GF-D8 (cell line): ENCODE measurements at places on chromosomes 3 and 15.

GRCh38 chr3:149368201-149368673 is 9.2 kb downstream of the TM4SF1 start:
- DNase-seq = no peak

- no peak for DNase-seq
Observed at GRCh38 chr3:30538791-30539190, 67.6 kb upstream of the TGFBR2 start.

- DNase-seq = no peak
Observed at GRCh38 chr15:100198442-100198841, 143.3 kb downstream of the ADAMTS17 start.

- peak; percentile 91 for DNase-seq
Observed at GRCh38 chr3:14410503-14411165, 8.2 kb downstream of the SLC6A6 start.

GRCh38 chr15:62644889-62645742 is 397.4 kb upstream of the TPM1 start:
- no peak for DNase-seq

DNA sequence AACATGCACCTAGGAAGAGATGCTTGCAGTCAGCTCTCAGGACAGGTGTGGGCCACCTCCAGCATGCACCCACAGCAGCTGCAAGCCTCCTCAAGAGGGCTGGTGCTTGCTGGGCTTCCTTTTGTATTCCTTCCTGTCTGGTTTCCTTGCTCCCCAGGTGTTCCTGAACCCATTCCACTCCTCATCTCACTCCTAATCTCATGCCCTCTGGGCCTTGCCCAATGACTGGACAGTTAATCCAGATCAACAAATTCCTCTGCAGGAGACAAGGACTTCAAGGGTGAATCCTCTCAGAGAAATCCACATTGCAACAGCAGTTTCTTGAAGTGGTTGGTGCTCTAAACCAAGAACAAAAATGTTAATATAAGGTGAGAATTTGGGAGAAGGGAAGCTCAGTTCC is 30.7 kb downstream of the RASGRP1 start:
- DNase-seq = no peak

- DNase-seq = no peak
Observed at GRCh38 chr15:36658312-36658711, 78.9 kb downstream of the CDIN1 start.

GRCh38 chr3:63877737-63878393 is 14.2 kb downstream of the ATXN7 start:
- no peak for DNase-seq

DNA sequence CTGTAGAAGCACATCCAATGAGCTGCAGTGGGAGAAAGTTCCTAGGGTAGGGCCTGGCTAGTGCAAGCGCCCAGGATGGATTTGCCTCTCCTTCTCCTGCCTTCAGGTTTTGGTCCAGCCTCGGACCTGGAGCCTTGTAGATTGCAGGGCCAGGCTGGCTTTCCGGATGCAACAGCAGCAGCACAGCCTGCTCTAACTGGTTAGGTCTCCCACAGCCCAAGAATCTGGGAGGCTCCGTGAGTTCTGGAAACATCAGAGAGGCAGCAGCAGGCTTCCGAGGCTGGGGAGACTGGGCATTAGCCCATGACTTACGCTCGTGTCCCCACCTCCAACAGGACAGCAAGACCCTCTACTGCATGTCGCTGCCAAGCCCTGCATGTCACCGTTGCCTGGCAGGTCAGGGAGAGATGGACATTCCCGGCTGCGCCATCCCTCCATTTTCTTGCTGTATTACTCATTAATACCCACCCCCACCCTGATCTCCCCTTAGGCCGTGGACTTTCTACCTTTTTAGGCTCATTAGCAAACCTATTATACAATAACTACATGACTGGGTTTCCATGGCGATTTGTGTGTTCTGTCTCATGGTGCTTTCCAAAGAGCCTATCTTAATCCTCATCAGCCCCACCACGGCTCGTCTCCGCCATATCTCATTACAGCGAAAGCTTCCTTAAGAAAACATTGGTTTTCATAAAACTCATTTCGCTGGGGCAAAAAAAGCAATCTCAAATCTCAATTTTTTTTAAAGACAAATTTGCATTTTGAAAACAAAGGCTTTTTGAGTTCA is 40.9 kb upstream of the RGMA start:
- no peak for DNase-seq

DNA sequence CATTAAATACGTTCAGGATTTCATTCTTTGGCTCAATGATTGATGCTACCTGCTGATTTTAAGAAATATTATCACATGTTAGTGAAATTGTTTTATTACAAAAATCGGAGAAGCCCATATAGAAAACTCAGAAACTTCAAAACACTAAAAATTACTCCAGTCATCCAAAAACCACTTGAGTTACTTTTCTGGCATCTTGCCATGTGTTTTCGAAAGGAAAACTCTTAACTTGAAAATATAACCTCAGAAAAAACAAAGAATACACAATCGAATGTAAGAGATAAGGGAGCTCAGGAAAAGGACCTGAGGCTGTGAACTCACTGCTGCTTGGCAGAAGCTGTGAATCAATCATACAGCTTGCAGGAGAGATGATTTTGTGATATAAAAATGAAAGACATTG is 151.3 kb upstream of the SLITRK3 start:
- no peak for DNase-seq

- no peak for DNase-seq
Observed at GRCh38 chr3:186901135-186901734, 29.1 kb upstream of the ST6GAL1 start.
